ENCODE measurements at places on chromosomes 1 and 21.

- no peak for DNase-seq
Measured at GRCh38 chr1:159832309-159832708, 5.6 kb downstream of the SLAMF8 start.

GRCh38 chr1:241637046-241637590 lies 3.1 kb downstream of the CHML start:
- no peak for DNase-seq

DNA sequence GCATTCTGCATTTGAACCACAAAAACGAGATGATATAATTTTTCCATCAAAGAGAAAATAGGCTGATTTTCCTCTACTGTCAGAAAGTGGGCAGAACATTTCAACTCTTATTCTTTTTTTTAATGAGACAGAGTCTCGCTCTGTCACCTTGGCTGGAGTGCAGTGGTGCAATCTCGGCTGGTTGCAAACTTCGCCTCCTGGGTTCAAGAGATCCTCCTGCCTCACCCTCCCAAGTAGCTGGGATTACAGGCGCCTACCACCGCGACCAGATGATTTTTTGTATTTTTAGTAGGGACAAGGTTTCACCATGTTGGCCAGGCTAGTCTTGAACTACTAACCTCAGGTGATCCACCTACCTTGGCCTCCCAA lies 11.6 kb downstream of the DSTYK start:
- no peak for DNase-seq

DNA sequence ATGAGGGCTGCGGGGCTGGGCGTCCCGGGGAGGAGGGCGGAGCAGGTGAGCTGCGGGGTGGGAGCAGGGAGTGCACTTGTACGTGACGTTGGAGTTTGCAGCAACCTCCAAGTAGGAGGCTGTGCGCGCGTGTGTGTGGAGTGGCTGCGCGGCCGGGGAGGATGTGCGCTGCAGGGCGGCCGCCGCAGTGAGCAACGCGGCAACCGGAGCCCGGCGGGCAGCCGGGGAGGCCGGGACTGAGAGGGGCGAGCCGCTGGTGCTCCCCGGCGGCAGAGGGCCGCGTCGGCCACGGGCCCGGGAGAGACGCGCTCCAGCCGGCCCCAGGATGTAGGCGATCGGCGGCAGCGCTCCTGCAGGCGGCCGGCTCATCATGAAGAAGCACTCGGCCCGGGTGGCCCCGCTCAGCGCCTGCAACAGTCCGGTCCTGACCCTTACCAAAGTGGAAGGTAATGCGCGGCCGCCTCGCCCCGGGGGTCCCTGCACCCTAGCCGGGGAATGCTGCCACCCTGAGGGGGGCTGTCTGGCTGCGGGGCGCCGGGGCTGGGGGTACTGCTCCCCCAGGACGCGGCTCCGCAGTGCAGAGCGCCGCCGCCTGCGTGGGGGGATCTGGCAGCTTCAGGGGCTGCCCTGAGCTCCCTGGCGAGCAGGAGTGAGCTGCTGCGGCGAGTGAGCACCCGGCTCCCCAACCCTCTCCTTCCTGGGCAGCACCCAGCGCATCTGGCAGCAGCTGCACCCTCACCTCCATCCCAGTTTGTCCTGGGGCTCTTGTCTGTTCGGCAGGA lies 158.9 kb upstream of the COA6 start:
- no peak for DNase-seq

DNA sequence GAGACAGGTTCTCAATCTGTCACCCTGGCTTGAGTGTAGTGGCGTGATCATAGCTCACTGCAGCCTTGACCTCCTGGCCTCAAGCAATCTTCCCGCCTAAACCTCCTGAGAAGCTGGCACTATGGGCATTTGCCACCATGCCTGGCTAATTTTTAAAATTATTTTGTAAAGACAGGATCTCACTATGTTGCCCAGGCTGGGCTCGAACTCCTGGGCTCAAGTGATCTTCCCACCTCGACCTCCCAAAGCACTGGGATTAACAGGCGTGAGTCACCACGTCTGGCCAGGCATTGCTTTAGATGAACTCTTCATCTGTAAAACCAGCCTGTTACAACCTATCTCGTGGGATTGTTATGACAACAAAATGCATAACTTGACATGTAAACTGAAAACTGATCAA lies 2.4 kb downstream of the COA6 start:
- no peak for DNase-seq

Measured in NCI-H2029 (cell line).